ENCODE measurements at places on chromosomes 7 and 10.

- no peak for DNase-seq
Measured at GRCh38 chr10:93071674-93072224, 1.9 kb upstream of the CYP26A1 start.

- DNase-seq = no peak
Measured at GRCh38 chr10:42482411-42482810, 156.0 kb downstream of the ZNF33B start.

- DNase-seq = no peak
Measured at GRCh38 chr7:89401690-89402089, 606.2 kb upstream of the TEX47 start.

- DNase-seq = no peak
Measured at GRCh38 chr7:157460721-157461120, 123.9 kb downstream of the DNAJB6 start.

GRCh38 chr10:103746598-103746997, 108.8 kb downstream of the SH3PXD2A start:
- DNase-seq = no peak

GRCh38 chr10:103838862-103839518, 16.4 kb downstream of the SH3PXD2A start:
- no peak for DNase-seq

- no peak for DNase-seq
Measured at GRCh38 chr10:93701866-93702209, 554 bp downstream of the FRA10AC1 start.

DNA sequence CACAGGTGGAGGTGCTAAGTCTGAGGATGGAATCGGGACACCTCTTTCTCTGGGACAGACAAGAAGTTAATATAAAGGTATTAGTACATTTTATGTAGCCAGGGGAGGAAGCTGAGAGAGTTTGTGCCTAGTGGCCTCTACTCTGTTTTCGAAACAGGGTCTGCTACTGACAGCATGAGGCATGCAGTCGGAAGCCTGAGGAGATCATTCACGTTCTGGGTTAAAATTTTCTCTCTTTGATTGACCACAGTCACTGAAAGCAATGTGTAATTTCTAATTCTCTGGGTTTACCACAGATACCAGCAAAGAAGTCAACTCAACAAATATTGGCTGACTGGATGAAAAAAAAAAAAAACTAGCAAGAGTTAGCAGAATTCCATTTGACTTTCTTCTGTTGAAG, 53.3 kb upstream of the KCTD7 start:
- DNase-seq = no peak

DNA sequence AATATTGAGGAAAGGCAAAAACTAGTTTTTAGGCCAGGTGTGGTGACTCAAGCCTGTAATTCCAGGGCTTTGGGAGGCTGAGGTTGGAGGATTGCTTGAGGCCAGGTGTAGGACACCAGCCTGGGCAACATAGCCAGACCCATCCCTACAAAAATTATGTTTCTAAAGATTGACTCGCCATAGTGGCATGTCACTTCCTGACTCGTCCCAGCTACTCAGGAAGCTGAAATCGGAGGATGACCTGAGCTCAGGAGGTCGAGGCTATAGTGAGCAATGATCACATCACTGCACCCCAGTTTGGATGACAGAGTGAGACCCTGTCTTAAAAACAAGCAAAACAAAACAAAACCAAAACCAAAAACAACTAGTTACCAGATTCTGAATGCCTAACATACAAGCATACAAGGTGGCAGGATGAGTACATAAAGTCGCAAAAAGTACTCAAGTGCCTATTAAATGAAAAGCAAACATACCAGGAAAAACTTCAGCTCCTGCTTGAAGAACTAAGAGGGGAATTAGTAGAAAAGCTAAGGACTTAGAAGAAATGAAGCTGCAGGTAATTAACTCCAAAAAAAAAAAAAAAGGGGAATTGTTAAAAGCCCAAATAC, 14.1 kb downstream of the ZNF398 start:
- DNase-seq = no peak

Measured in left ventricle myocardium inferior (tissue), 1 donor.